ENCODE measurements at places on chromosomes 4 and X.

- no peak for DNase-seq
Observed at GRCh38 chrX:13131396-13132137, 87.1 kb upstream of the FAM9C start.

DNA sequence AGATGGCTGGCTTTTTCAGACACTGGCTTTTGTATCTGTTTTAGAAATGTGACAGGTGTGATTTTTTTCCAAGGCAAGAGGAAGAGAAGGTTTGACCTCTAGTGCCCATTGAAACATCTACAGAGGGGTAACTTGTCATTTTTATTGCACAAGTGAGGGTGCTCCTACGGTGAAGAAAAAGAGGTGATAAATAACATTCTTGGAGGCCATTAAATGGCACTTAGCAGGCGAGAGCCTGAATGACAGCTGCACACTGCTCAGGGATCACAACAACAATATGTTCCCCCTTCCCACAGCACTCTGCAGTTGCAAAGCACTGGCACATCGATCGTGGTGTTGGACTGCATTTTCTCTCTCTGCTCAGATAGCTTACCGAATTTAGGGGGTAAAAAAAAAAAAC, 22.9 kb downstream of the FAM184B start:
- no peak for DNase-seq

- DNase-seq, result no peak
Observed at GRCh38 chr4:187128976-187129375, 405.3 kb upstream of the FAT1 start.

- DNase-seq, result no peak
Observed at GRCh38 chr4:140789759-140790158, 33.6 kb upstream of the TBC1D9 start.

DNA sequence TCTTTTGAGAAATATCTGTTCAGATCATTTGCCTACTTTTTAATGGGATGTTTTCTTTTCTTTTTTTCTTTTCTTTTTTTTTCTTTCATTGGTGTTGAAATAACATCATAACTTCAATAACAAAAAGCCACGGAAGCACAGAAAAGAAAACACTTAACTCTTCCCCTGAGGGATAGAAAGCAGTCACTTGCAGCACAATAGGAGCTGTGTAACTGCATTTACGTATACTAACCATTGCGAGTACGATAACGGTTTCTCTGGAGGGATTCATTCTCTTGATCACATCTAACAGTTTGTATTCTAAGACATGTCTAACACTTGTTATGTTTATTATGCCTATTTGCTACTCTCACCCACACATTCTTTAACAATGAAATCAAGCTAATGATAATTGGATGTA, 27.3 kb downstream of the C4orf46 start:
- no peak for DNase-seq
